Hematopoietic multipotent progenitor cell treated with erythropoietin and hydrocortisone succinate and interleukin-3 and kit ligand, for 15 days (in vitro differentiated cells): ENCODE measurements at places on chromosomes 3 and 15.

DNA sequence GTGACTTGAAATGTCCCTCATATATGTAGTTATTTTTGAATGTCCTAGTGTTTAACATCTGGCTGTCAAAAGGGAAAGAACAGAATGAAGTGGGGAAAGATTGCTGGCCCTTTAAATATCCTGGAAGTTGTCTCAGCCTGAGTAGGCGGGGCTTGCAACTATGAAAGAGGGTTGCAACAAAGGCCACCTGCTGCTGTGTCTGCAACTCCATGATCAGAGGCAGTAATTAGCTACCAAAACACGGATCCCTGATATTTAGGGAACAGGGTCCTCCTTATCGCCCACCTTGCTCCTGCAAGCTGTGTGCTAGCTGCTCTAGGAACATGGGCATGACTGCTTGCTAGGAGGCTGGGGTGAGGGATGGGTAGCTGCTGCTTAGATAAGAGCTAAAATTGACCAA lies 100.2 kb upstream of the CFAP20DC start:
- DNase-seq, result no peak

GRCh38 chr3:132900481-132900880 lies 137.7 kb upstream of the TMEM108 start:
- DNase-seq, result no peak

DNA sequence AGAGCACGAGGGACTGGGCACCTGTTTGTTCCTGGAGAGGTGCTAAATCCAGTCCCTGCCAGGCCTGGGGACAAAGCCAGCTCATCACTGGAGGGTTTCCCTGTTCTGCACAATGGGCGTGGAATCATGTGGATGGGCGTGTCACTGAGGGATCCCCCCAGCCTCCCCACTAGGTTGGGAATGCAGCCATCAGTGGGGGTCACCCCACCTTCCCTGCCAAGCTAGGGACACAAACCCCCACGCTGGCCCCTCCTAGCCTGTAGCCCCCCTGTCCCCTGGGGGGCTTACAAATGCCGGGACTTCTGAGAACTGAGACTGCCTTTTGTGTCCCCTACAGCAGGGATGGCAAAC lies 61.9 kb downstream of the NSMCE3 start:
- DNase-seq, result no peak

GRCh38 chr15:70494852-70495571 lies 268.3 kb downstream of the UACA start:
- no peak for DNase-seq

- no peak for DNase-seq
These were observed 180.8 kb downstream of the UNC13C start for GRCh38 chr15:54159012-54159411.

- DNase-seq, result no peak
These were observed 23.1 kb downstream of the CCDC12 start for GRCh38 chr3:46953234-46954010.

DNA sequence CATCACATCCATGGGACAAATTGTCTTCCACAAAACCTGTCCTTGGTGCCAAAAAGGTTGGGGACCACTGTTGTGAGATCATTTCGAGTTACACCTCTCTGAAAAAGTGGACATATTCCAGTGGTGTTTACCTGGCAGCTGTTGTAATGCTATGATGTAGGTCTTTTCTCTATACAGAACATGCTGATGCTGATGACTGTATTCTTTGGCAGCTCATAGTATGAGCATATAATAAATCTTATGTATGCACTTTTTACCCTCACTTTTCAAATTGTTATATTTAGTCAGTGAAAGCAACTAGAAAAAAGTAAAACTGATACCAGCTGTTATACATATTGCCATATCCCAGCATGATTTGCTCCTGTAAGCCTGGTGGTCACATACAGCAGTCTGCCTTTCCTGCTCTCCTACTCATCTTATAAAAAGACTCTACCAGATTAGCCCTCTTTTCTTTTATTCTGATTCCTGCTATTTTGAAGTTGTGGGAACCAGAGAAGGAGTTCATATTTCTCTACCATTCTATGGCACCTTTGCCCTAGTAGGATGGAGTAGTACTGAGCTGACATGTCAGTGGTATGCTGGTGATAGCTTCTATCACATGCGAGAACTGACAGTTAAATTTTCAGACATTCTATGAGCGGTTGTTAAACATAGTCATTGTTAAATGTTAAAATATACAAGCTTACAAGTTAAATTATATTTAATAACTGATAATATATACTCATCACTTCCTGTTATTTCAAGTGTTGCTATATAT lies 128.7 kb downstream of the FNDC3B start:
- no peak for DNase-seq

DNA sequence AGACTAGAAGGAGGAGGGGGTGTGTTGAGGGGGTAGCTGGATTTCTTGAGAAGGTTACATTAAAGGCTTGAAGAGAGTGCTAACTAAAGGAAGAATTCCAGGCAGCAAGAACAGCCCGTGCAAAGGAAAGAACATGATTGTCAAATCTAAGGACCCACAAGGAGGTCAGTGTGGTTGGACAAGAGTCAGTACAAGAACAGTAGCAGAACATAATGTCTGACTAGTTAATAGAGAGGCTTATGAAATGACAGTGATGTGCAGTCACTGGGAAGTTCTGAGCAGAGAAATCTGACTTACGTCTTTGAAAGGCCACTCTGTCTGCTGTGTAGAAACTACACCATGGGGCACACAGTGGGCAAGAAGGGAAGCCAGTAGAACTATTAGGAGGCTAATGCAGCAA lies 19.8 kb upstream of the RBMS3 start:
- no peak for DNase-seq

GRCh38 chr3:187968883-187969580 lies 184.9 kb upstream of the LPP start:
- no peak for DNase-seq

GRCh38 chr3:169748670-169749069 lies 16.2 kb downstream of the TERC start:
- no peak for DNase-seq

DNA sequence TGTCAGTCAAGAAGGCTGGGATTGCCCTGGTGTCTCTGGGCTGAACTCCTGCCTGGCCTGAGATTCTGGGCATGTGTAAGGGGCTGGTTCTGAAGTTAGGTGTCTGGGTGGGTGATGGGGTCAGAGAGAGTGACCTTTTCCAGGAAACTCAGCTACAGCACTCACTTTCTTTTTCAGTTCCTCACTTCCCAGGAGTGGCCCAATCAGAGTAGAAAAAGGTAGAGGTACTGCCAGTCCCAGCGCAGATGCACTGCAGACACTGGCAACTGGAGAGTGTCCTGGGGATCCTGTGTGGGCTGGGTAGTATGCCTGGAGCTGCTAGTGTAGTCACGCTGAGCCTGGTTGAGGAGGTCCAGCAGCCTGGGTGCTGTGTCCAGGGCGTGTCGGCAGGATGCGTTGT lies 46.5 kb upstream of the APEH start:
- no peak for DNase-seq

DNA sequence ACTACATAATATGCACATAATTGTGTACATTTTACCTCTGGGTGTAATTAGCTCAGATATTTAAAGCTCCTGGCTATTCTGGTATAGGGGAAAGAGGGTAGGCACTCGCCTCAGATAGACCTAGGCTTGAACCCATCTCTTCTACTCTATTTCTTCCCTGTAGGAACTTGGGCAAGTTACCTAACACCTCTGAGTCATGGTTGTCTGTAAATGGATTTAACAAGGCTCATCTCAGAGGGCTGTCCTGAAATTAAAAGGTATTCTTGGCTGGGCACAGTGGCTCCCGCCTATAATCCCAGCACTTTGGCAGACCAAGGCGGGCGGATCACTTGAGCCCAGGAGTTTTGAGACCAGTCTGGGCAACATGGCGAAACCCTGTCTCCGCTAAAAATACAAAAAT lies 30.7 kb downstream of the NANOGP8 start:
- no peak for DNase-seq
